ENCODE measurements at places on chromosomes 7 and 10.
A peak's percentile ranks its signal among the peaks of the same experiment; 100 is the strongest.

GRCh38 chr7:111827863-111828504 is 265.7 kb upstream of the IMMP2L start:
- DNase-seq: no peak

DNA sequence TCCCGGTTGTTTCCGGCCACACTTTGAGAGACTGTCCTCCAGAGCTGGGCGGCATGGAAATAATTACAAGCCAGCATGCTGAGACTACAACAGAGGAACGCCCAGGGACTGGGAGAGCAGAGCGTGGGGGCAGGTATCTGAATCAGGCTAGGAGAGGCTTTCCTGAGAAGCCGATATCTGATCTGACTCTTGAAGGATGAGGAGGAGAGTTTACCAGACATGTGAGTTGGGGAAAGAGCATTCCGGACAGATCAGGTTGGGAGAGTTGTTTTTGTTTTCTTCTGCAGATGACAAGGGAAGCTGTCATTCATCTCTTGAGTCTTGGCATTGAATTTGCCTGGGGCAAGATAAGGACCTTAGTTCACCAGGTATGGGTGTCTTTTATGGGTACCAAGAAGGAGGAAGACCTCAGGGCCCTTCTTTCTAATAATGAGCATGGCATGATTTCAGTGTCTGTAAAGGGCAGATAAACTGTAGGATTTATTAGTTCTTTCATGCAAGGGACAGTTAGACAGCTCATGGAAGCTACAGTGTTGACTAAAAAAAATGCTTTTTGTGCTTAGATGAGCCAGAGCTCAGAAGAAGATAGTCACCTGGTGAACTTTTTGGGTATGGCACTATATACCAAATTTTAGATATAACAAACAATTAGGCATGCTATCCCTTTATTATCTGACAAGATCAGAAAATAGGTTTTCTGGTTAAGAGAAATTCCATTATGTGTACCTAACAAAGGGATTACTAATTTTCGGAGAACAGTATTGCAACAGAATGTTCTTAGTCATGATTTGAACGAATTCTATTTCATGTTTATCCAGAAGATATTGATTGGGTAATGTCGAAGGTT is 36.2 kb downstream of the WBP1L start:
- no peak for DNase-seq

DNA sequence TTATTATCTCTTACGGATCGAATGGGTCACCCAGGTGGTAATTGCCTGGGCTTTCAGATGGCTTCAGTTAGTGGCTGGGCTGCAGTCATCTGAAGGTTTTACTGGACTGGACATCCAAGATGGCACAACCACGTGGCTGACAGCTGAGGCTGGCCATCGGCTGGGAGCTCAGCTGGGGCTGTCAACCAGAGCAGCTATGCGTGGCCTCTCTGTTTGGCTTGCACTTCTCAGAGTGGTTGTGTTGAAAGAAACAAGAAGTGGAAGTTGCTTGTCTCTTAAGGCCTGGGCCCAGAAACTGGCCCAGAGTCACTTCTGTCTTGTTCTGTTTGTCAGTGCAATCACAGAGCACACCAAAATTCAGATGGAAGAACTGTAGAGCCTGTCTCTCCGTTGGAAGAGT is 5.7 kb upstream of the GDI2 start:
- peak; percentile 36 for DNase-seq

GRCh38 chr7:151348970-151349369 is 7.4 kb downstream of the NUB1 start:
- DNase-seq: no peak

GRCh38 chr7:75876126-75876881 is 2.5 kb upstream of the RHBDD2 start:
- DNase-seq: no peak

Data from muscle of leg (tissue), 16 donors.